ENCODE measurements at places on chromosomes 4 and X. TPM values are rescaled to one million over a fixed set of nuclear protein-coding genes. Genes with fewer than 3 reads are reported as not detected.

DNA sequence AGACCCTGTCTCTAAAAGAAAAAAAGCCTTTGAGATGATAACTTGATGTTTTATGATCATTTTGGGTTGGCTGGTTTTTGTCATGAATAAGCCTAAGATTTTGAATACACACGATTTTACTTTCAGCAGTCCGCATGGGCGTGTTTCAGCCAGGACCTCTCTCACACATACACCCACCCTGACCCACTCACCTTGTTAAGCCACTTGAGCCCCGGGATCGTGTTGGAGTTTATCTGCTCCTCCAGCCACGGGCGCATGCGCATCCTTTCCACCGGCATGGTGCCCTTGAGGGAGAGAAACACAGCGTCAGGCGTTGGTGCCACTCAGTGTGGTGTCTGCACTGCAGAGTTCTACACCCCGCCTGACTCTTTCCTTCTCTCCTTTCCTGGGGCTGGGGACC, 45.6 kb downstream of the IRF2 start:
- DNase-seq = no peak

- no peak for DNase-seq
Measured at GRCh38 chr4:147463065-147463464, 17.8 kb upstream of the EDNRA start.

DNA sequence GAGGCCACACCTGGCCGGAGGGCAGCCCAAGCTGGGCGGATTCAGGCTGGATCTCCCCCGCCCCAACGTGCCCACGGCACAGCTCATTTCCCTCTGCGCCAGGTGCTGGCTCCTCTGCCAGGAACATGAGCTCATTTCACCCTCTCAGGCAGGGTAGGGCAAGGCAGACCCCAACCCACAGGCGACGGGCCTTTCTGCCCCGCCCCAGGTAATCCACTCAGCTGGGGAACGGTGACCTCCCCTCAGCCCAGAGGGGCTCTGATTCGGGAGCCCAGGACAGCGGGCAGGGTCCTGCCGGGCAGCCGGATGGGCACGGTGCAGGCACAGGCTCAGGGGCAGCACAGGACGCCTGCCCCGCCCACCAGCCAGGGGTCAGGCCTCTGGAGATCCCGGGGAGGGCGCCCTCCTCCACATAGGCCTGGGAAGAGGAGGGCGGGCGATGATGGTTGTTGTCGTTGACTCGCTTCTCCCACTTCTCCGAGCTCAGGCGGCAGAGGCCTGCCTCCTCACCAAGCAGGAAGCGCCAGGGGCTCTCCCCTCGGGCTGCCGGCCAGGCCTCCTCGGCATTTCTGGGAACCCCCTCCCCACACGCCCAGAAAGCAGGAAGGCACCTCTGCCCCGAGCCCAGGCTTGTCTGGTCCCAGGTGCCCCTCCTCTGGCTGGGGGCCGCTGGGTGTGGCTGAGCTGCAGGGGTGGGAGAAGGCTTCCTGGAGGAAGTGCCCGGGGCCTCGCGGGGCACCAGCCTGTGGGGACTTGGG, 31.1 kb downstream of the TACC3 start:
- DNase-seq = peak; percentile 86

- peak; percentile 85 for DNase-seq
Measured at GRCh38 chrX:39196192-39197102, 395.2 kb downstream of the MID1IP1 start.

- no peak for DNase-seq
Measured at GRCh38 chrX:70554081-70554480, 109.4 kb downstream of the DLG3 start.

DNA sequence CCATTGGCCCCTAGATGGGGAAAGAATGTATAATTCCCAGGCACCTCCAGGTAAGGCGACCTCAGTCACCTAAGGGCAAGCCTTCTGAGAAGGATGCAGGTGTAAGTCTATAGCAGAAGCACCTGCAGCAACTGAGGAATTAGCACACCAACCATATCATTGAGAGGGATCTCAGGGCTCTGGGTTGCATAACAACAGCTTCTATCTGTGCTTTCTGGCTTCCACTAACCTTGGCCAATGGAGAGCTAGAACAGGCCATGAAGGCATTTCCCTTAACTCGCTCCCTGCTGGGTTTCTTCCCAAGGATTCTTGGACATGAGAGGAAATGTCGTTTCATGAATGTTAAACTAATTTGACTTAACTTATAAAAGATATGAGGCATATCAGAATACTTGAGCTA, 177.8 kb upstream of the GK2 start:
- no peak for DNase-seq

DNA sequence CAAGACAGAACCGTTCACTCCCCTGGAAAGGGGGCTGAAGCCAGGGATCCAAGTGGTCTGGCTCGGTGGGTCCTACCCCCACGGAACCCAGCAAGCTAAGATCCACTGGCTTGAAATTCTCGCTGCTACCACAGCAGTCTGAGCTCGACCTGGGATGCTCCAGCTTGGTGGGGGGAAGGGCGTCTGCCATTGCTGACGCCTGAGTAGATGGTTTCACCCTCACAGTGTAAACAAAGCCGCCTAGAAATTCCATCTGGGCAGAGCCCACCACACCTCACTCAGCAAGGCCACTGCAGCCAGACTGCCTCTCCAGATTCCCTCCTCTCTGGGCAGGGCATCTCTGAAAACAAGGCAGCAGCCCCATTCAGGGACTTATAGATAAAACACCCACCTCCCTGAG, 13.4 kb upstream of the PBDC1 start:
- DNase-seq = no peak

DNA sequence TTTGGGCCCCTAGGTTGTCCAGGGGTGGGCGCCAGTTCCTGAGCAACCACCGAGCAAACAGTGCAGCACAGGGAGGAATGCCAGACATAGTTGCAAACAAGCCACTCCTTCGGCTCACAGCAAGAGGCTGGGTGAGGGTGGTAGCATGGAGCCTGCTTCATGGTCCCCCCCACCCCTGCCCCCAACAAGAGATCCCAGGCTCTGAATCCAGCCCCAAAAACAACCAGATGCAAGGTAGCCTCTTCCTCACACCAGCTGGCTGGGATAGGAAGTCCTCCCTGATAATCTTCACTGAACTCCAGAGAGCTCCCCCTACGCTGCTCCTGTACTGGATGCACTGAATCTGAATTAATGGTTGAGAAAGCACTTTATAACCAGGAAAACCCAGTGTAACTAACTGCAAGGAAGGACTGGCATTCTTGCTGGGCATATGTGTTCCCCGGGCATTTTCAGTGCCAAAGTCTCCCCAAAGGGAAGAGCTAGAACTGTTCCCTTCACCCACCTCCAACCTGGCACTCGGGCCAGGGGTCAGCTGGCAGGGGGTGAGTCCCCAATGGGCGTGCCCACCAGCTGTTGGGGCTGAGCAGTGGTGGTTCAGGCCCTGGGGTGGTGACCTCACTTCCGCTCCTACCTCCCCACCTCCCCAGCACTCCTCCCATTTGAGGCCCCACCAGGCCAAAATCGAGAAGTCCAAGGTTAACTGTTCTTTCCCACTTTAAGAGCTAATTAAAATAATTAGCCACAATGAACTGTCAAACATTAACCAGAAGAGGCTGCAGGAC, 1.5 kb downstream of the ELF4 start:
- DNase-seq = peak; percentile 81

Gene ANOS1
- not detected for total RNA-seq

Gene CC2D2A
- total RNA-seq = not detected

GRCh38 chr4:124642846-124643245, 69.7 kb downstream of the ANKRD50 start:
- DNase-seq = no peak

- DNase-seq = peak; percentile 70
Measured at GRCh38 chr4:24657768-24658617, 73.6 kb upstream of the DHX15 start.

GRCh38 chrX:65598559-65599147, 64.1 kb upstream of the LAS1L start:
- peak; percentile 61 for DNase-seq

GRCh38 chrX:4373791-4374190, 660.3 kb upstream of the PRKX start:
- no peak for DNase-seq

Gene PDE6B
- 14.5 TPM for total RNA-seq

- DNase-seq = no peak
Measured at GRCh38 chr4:13953083-13953482, 325.6 kb upstream of the BOD1L1 start.

Gene CXCL13
- 25.7 TPM for total RNA-seq

Gene PABPC1L2B
- not detected for total RNA-seq

Gene FAM114A1
- 0.23 TPM for total RNA-seq

Gene DCAF8L1
- total RNA-seq = not detected

Gene STPG2
- total RNA-seq = not detected

GRCh38 chrX:36861601-36862000, 146.6 kb upstream of the FAM47C start:
- no peak for DNase-seq

Gene OPRPN
- total RNA-seq = not detected

DNA sequence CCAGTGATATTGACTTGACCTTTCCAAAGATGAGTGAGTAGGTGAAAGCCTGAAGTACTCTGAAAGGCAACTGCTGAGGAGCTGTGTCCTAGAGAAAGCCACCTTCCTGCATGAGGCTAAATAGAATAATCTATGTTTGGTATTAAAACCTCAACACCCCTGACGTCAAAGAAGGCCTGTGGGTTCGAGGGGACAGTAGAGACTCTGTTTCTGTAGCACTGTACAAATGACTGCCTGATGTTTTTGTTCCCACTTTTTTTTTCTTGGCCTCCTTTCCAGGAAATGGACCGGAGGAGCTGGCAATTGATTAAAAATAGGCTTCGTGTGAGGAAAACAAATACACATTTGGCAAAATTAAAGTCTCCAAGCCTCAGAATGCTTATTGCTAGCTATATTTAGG, 29.5 kb downstream of the TMEM255A start:
- no peak for DNase-seq

GRCh38 chr4:14652522-14652921, 349.8 kb upstream of the CPEB2 start:
- no peak for DNase-seq

GRCh38 chr4:38610966-38611431, 53.0 kb upstream of the KLF3 start:
- no peak for DNase-seq

Gene ERVMER34-1
- 0.56 TPM for total RNA-seq

DNA sequence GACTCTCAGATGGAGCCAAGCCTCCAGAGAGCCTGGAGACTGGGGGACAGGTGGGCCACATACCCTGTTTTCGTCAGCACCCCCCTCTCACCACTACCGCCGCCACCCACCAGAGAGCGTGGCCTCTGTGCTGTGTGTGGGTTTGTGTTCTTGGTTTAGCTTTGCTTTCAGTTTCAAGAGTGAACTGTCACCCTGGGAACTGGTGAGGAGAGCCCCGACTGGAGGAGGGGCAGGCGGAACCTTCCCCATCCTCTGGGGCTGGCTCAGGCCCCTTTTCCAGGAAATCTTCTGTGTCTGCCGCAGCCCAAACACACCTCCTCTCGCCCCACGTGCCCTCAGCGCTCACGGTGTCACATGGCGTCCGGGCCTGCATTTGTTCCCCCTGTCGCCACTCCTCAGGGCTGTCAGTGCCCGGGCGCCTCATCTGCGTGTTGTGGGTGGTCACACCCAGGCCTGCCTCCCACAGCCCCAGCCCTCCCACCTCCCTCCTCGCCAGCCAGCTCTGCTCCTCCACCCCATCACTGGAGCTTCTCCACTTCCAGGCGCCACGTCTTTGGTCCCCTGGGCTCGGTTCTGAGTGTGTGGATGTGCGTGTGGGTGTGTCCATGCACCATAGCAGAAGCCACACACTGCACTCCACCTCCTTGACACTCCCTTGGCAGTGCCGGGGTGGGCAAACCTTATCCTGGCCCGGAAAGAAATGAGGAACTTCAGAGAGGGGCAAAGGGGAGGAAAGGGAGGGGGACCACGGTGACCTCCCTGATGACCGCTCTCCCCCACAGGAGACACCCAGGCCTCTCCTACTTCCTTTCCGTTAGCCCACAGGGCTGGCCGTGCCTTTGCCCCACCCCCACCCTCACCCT, 27.8 kb downstream of the ELF4 start:
- peak; percentile 94 for DNase-seq

DNA sequence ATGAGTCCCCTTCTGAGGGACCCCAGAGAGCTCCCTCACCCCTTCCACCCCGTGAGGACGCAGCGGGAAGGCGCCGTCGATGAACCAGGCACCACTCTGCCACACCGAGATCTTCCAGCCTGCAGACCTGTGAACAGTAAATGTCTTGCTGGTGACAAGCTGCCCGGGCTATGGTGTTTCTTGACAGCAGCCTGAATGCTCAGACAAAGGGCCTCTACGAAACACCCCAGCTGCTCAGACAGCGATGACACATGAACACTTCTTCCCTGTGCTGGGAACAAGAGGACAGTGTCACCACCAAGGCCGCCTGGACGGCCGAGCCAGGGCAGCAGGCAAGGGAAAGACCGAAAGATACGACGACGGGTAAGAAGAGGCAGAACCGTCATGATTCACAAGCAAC, 30.6 kb upstream of the GTPBP6 start:
- no peak for DNase-seq

GRCh38 chr4:72797486-72797885, 228.5 kb upstream of the ADAMTS3 start:
- DNase-seq = no peak

DNA sequence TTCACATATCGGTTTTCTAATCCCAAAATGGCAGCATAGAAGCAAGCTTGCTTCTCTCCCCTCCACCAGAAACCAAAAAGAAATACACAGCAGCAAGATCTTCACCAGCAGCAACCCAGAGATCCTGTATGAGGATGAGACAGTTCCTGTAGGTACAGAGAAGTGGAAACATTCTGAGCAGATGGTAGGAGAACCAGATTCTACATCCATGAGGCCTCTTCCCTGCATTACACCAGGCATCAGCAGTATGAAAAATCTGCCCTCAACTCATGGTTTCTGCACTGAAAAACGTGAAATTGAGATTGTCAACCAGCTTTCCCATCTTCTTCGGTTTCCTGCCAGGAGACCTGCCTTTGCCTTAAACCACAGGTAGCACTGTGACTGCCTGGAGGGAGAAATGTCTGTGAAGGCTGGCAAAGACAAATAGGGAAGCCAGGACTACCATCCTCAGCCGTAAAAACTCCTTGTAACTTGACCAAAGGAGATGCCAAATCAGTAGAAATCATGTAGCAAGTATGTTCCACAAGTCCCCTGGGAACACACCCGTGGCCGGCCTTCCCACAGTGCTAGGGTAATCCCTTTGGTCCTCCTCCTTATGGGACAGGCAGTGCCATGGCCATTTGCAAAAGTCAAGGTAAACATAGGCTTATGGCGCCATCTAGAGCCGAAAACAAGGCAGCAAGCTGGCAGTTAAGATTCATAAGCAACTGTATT, 24.0 kb upstream of the MTHFD2L start:
- DNase-seq = peak; percentile 86

Gene MRFAP1L1
- 51.4 TPM for total RNA-seq

Gene BEX5
- total RNA-seq = 0.71 TPM

GRCh38 chrX:25019707-25020390, 4.1 kb upstream of the ARX start:
- DNase-seq = no peak

DNA sequence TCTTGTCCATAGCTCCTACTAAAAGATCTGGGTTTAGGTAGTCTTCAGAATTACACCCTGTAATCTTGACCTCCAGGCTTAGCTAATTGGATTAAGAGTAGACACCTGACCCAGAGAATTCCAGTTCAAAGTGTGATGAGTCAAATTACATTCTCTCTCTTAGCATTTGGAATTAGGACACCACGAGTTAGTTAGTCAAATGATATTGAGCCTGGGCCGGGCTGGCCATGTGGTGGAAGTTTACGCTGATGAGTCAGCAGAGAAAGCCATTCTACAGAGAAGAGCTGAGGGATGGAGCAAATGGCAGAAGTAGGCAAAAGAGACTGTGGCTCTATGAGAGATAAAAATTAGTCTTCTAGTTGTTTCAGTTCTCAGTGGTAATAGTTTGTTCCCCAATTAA, 31.1 kb downstream of the CEP44 start:
- no peak for DNase-seq

Gene RELL1
- 15.7 TPM for total RNA-seq
